ENCODE measurements at places on chromosomes 5 and 9.

DNA sequence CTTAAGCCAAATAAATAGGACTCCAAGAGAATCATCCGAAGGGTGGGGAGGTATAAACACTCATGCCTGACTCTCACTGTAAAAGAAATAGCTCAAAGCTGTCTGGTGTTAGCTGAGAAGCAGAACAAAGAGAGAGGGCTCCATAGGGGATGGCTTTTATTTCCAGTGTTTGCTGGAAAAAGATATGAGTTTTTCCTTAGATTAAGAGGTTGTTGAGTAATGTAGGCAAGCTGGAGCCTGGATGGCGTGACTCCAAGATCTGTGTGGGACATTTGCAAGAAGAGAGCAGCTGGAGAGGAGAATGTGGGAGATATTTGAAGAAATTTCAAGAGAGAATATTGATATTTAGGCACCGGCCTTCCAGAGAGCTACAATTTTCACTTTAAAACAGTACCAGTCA, 793.7 kb upstream of the RGMB start:
- DNase-seq: no peak

- DNase-seq: no peak
These were observed 76.6 kb upstream of the ASTN2 start for GRCh38 chr9:117491491-117491890.

- no peak for DNase-seq
These were observed 12.2 kb upstream of the SMIM32 start for GRCh38 chr5:136205061-136205702.

DNA sequence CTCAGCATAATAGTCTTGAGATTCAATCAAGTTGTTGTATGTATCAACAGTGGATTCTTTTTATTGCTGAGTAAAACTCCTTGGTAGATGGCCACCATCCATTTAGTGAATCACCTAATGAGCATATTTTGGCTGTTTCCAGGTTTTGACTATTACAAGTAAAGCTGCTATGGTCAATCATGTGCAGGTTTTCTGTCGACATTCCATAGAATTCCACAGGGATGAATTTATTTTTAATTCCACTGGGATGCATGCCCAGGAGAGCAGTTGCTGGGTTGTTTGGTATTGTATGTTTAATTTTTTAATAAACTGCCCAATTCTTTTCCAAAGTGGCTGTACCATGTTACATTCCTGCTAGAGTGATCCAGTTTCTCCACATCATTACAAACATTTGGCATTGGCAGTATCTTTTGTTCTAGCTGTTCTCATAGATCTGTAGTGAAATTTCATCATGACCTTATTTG, 10.5 kb upstream of the S1PR3 start:
- DNase-seq: no peak

DNA sequence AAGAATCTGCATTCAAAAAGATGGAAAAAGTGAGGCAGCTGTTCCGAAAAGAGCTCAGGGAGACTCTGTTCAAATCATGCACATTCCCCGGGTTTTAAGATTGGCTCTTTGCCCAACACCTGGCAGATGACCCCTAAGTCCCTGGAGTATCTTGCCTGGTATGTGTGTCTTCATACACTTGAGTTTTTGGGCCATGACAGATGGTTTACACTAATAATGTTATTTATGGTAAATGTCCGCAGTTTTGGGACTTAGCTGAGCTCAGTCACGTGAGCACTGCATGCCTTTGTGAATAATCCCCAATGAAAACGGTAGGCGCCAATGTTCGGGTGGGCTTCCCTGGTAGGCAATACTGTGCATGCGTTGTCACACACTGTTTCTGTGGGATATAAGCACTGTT, 316.1 kb downstream of the PRDM9 start:
- no peak for DNase-seq

DNA sequence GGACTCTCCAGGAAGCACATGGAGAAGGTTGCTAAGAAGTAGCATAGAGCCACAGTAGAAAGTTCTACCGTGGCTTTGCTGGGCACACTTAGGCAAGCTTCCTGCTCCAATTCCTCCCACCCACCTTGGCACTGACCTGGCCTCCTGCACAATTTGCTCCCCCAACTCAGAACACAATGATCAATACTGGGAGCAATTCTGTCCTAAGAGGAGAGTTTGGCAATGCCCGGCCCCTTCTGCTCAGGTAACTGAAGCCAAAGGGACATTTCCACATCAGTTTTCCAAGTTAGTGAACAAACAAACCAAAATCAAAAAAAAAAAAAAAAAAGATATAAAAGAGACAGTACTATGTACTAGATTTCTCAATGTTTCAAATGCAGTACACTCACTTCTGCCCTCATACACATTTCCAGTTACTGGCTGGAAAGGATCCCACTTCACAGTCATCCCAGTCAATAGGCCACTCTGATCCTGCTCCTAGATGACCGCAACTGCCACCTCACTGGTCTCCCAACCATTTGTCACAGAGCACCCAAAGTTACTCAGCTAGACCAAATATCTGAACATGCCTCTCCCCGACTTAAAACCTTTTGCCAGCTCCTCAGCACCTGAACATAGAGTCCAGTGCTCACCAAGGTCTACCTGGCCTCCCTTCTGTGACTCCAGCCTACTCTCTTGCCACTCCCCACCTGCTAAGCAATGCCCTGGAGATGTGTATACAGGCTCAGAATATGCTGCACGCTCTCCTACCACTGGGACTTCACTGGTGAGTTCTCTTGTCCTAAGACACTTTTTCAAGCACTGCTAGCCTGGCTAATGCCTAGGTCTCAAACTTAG, 21.3 kb downstream of the ABCA1 start:
- DNase-seq: peak; percentile 44

DNA sequence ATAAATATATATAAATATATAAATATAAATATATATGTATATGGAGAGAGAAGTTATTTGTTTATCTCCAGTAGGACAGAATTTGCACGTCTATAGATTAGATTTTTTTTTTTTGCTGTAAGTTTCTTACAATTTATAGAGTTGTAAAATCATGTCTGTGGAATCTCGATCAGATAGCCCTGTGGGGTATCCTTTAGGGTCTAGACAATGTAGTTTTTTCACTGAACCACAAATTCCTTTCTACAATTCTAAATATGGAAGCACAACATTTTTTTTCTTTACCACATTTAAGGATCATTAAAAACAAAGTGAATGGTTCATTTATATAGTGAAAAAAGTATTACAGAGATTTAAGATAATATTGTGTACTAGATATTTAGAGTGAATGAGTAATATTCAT, 384.2 kb upstream of the ZNF608 start:
- DNase-seq: no peak

DNA sequence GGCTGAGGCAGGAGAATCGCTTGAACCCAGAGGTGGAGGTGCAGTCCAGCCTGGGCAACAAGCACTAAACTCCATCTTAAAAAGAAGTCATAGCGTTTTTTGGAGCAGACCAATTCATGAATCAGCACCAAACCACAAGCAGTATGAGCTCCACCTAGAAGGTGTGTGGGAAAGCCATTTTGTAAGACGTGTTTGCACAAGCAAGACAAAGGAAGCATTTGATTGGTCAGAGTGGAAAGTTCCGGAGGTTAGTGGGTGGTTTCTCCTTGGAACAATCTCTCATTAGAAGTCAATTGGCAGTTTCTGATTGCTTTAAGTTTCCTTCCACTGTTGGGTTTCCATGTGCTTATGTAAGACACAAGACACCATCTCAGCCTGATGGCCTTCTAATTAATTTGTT, 5.0 kb downstream of the SRD5A1 start:
- peak; percentile 23 for DNase-seq

GRCh38 chr5:174234388-174234787, 188.9 kb downstream of the NSG2 start:
- DNase-seq: no peak

DNA sequence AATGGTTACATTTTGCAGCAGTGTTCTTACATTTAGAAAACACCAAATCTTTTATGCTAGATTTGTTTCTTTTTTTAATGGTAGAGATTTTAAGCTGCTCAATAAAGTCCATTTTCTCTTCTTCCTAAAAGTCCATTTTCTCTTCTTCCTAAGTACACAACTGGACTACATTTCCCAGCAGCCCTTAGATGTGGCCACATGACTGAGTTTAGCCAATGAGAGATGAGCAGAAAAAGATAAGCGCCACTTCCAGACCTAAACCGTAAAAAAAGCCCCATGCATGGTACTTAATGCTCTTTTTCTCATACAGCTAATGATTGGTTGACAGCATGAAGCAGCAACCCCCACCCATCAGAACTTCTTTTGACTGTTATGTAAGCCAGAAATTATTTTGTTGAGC, 206.7 kb downstream of the FAM114A2 start:
- peak; percentile 2 for DNase-seq

GRCh38 chr5:34002629-34003328, 5.1 kb downstream of the AMACR start:
- DNase-seq: no peak

GRCh38 chr5:126846744-126847455, 70.0 kb downstream of the LMNB1 start:
- DNase-seq: peak; percentile 14

DNA sequence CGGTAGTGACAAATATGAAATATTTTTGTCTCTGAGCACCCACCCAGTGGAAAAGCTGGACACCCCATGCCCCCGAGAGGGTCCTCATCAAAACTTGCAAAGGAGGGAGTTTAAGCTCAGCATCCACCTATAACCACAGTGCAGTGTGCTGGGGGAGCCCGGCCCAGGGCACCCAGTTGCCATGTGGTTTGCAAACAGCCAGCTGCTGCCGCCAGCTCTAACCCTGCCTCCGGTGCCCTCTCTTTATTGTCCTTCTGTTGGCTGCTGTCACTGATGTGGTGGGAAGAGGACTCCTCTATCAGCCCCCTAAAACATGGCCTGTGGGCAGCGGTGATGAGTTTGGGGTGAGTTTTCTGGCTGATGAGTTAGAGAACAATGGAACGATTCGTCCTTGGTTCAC, 160.9 kb upstream of the MVB12B start:
- no peak for DNase-seq

DNA sequence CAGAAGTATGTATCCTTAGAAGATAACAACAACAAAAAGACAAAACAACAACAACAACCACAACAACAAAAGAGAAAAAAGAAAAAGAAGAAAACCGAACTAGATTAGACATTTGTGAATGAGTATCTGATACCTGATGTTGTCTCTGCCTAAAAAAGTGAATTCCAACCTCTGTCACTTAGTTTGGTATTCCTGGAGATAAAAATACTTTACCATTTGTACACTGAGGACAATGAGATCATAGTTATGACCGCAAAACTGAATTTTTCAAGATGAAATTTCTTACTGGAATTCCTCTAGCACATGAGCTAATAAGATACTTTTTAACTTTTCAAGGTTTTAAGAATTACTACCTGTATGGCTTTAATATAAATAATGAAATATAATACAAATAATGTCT, 54.5 kb downstream of the ALDH1A1 start:
- DNase-seq: no peak

DNA sequence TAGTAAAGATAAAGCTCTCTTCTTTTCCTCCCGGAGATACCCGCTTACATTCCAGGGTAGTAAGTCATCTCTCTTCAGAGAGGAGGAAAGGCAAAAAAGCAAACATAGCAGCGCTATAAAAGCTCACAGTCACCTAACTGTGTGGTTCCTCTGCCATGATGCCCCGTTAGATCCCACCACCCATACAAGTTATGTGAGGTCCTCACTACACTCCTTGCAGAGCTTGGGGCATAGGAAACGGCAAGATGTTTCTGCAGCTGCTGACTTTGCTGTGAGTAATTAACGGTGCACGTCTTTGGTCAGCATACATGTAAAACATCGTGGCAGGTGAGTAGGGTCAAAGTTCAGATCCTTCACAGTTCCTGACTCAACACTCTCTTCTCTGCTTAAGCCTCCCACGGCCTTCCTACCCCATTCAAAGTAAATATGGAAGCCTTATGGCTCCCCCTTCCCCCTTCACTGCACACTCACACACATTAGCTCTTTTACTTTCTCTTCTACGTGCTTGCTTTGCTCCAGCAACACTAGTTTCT, 218.9 kb downstream of the DIRAS2 start:
- no peak for DNase-seq
